Stimulated activated CD8-positive, alpha-beta memory T cell treated with anti-CD3 and anti-CD28 coated beads, Interleukin-4, amount 100 ng/mL, for 48 hours (primary cell): ENCODE measurements at places on chromosomes 13 and 19.

- DNase-seq: peak; percentile 10
These were observed 20.5 kb downstream of the CEACAM4 start for GRCh38 chr19:41606215-41606837.

GRCh38 chr13:77733674-77734073, 36.2 kb downstream of the SLAIN1 start:
- DNase-seq: no peak

DNA sequence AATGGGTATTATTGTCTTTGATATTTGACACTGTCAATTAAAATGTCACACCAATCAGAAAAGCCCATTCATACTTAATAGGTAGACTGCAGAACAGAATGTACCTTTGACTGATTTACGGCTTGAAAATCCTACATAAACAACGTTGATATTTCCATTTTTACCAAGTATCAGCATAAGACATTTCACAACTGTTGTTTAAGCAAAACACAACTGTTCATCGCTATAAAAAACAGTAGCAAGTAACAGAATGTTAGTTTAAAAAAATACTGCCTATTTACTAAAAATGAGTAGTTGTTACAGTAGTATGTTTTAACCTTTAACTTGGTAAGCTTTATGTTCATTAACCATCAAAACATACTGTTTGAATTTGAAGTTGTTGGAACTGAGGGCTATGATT, 1096.6 kb downstream of the PCDH17 start:
- DNase-seq: no peak

GRCh38 chr13:32001769-32002168, 29.8 kb upstream of the FRY start:
- DNase-seq: no peak

- DNase-seq: no peak
These were observed 21.4 kb upstream of the ERVV-1 start for GRCh38 chr19:52992109-52993004.

GRCh38 chr13:59451236-59451635, 712.5 kb downstream of the DIAPH3 start:
- DNase-seq: no peak

GRCh38 chr19:35992907-35993765, 1.9 kb upstream of the SDHAF1 start:
- DNase-seq: no peak

GRCh38 chr19:51407511-51408131, 9.8 kb downstream of the SIGLEC10 start:
- peak; percentile 49 for DNase-seq

DNA sequence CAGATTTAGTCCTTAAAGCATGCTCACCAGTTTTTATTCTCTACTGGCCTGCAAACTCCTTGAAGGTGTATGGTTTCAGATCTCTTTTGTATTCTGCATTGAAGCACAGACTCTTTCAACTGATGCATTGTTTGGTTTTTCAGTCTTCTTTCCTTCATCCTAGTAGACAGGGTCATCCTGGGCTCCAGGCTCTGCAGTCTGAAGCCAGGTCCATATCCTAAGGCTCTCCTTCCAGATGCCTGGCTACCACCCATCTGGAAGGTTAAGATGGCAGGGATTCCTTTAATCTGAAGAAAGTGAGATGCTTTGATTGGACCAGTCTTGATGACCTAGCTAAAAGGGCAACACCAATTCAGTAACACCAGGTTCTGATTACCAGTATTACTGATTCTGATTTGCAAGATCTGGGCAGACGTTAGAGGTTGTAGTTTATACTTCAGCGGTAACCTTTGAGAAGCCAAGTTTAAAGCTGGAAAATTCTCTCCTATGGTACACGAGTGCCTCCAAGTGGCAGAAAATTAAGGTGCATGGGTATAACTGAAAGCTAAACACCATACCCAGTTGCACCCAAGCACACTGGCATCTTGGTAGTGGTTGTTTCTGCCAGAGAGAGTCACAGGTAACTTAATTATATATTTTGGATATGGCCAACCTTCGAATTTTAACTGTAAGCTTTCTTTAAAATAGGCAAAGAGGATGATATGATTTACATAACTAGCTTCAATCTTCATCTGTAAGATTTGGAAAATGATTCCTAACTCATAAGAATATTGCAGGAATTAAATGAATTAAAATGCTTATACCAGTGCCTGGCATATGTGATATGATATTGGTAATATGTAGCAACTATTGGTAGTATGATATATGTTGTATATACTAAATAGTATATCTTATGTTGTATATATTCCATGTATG, 1651.9 kb upstream of the MIR17HG start:
- DNase-seq: peak; percentile 37

GRCh38 chr19:30857966-30858490, 485.8 kb downstream of the ZNF536 start:
- DNase-seq: no peak

DNA sequence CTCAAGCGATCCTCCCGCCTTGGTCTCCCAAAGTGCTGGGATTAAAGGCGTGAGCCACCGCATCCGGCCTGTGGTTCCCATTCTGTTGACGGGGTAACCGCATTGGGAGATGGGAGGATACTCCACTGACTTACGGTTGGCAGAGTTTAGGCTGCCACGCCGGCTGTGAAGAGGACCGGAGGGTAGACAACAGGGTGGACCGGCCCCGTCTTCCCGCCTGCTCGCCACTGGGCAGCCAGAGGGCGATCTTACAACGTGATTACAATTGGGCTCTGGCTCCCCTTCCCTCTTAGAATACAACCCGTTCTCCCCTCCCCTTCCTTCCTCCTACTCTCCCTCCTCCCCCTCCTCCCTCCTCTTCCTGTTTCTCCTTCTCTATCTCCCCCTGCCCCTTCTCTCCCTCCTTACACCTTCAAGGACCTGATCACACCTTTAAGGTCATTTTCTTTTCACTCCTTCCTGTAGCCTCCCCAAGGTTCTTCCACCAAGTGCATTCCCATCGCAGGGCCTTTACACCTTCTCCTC, 957 bp upstream of the CCDC194 start:
- DNase-seq: peak; percentile 89

- DNase-seq: peak; percentile 71
These were observed at the start of gene TUBB4A for GRCh38 chr19:6501740-6502648. TSS of gene TUBB4A (minus strand) at chr19:6502309. CDS start at chr19:6502212, 97 bp downstream.

DNA sequence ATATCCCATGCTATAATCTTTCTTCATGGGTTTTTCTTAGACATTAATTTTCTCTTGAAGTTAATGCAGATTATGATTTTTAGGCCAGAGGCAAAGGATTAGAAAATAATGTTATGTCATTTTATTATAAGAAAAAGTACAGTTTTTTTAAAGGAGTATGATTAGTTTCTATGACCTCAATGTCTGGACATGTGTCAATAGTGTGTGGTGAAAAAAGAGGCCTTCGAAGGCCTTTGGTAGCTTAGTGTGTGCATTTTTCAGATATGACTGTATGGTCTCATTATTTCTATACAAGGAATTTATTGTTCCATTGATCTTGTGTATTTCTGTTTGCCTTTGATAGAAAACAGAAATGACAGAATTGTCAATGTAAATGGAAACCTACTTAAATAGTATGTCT, 195.6 kb downstream of the GPC5 start:
- DNase-seq: no peak

- no peak for DNase-seq
These were observed 583 bp downstream of the FGF14 start for GRCh38 chr13:102401265-102401664.

GRCh38 chr13:72565893-72566292, 161.5 kb downstream of the MZT1 start:
- DNase-seq: no peak

DNA sequence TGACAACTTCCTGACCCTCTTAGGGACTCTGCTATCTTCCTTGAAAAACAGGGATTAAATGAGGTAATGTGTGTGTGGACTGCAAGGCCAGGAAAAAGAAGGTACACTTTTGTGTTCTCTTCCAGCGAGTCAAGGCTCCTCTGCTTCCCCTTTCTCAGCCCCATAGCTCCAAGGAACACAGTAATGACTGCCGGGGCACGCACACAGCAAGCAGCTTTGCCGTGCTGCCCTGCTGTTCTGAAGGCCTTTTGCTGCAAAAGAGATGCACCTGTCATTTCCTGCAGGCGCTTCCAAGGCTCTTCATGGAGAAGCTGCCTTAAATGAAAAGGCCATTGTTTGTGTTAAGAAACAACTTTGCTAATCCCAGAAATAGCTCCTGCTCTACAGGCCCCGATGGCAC, 84.6 kb downstream of the CYSLTR2 start:
- no peak for DNase-seq

DNA sequence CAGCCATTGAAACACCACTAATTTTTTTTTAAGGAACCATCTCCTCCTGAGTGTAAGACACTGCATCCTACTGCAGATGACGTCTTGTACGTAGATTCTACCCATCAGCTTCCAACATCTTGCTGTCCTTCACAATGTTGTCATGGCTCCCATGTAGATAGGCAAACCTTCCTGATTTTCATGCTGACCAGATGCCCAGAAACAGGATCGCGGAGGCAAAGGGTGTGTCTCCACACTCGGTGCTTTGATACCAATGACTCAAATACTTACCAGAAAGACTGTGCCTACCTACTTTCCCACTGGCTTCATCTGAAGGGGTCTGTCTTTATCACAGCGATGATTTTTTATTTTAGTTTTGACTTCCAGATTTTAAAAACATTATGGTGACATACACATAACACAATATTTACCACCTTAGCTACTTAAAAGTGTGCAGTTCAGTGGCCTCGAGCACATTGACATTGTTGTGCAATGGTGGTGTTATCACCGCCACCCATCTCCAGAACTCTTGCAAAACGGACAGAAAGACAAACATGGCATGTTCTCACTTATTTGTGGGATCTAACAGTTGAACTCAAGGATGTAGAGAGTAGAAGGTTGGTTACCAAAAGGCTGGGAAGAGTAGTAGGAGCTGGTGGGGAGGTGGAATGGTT, 94.0 kb upstream of the PEG3 start:
- no peak for DNase-seq

DNA sequence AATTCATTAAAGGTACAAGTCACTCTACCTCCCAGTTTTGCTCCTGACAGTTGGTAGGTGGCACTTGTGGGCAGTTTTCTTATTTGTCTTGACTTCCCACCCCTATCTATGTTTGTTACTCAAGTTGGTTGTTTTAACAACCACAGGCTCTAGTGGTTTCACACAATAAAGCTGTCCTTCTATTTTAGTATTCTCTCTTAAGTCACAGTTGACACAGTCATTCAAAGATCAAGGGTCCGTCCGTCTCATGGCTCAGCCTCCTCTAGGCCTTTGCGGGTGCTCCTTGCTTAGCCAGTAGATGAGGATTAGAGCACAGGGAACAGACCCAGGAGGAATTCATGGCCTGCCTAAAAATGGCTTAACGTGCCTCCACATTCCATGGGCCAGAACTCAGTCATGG, 573.7 kb downstream of the IRS2 start:
- DNase-seq: no peak

- no peak for DNase-seq
These were observed 1082.9 kb downstream of the UQCRFS1 start for GRCh38 chr19:28130066-28130511.

DNA sequence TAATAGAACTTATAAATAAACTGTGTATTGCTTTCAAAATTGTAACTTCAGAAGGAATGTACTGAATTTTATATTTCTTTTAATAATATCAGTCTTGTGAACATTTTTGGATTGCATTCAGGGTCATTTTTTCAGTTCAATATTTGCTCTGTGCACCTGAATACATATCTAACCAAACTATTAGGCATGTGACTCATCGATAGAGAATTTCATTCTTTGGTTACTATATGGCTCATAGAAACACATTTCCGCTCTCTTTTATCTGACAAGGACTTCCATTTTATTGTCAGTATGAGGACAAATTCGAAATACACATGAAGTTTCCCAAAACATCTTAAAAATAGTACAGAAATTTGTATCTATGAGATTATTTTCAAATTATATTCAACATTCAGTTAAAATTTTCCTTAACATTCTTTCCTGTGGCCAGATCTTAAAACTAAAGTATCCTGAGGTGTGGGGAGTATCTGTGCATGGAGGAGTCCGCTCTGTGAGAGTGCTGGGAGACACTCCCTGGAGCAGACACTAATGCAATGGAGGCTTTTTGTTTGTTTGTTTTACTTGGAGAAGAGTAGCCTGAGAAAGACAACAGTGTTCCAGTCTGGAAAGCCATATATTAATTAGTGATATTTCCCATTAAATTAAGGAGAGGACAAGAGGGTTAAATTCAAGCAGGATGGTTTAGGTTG, 483.6 kb downstream of the PCDH20 start:
- DNase-seq: no peak

GRCh38 chr19:48735031-48735615, 5.3 kb downstream of the RASIP1 start:
- DNase-seq: no peak

DNA sequence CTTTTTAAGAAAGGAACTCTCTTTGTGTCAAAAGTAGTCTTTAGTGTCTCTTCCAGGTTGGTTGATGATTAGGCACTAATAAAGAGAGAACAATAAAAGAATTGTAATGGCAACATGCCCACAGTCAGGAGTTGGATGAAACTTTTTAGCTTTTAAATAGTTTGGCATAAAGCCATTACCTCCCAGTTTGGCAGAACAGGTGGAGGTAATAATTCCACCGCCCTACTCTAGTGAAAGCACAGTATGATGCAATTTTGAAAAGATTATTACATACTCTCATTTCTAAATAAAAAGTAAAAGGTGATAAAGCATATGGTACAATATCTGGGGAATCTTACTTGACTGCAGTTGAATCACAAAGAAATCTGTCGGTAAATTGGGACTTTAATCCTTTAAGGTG, 497.6 kb downstream of the SUCLA2 start:
- DNase-seq: no peak

- DNase-seq: no peak
These were observed 150.4 kb upstream of the RXFP2 start for GRCh38 chr13:31588893-31589292.

- no peak for DNase-seq
These were observed 1083.0 kb downstream of the SLITRK5 start for GRCh38 chr13:88754141-88754540.

- no peak for DNase-seq
These were observed 80.1 kb downstream of the SLC7A1 start for GRCh38 chr13:29515372-29515771.

- DNase-seq: no peak
These were observed 718.6 kb downstream of the DACH1 start for GRCh38 chr13:71148396-71148795.

GRCh38 chr13:23321535-23322241, 111.8 kb downstream of the SACS start:
- DNase-seq: no peak

DNA sequence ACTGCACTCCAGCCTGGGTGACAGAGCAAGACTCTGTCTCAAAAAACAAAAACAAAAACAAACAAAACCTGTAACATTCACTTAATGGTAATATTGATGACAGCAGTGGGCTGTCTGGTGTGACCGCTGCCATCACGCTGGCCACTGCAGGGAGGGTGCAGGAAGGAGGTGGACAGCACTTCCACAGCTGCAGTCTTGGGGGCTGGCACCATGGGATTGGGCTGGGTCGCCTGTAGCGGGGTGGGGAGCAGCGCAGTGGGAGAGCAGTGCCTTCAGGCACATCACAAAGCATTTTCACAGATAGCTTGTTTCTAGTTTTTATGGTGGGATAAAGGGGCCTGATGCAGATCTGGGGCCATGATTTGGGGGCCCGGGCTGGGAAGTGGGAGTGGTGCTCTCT, 5.3 kb downstream of the IGFL4 start:
- no peak for DNase-seq

GRCh38 chr13:110334841-110335490, 27.9 kb downstream of the COL4A2 start:
- DNase-seq: no peak
